ENCODE measurements at places on chromosomes 3 and 15.

- no peak overlapping the region for H3K4me3 ChIP-seq
- no peaks in the 10 kb centered on the region for H3K4me1 ChIP-seq
- H3K27me3 ChIP-seq = peaks cover 52% of the 10 kb centered on the region
- no peaks in the 10 kb centered on the region for H3K36me3 ChIP-seq
These were observed 29.9 kb upstream of the RNU6-1 start for GRCh38 chr15:67869701-67870100.

GRCh38 chr3:169992781-169993180 lies 26.2 kb downstream of the SEC62 start:
- H3K36me3 ChIP-seq = peaks cover 32% of the 10 kb centered on the region
- DNase-seq = no peak
- no peak overlapping the region for H3K27ac ChIP-seq
- no peaks in the 10 kb centered on the region for H3K27me3 ChIP-seq
- no peak overlapping the region for H3K4me3 ChIP-seq
- H3K4me1 ChIP-seq = no peaks in the 10 kb centered on the region

DNA sequence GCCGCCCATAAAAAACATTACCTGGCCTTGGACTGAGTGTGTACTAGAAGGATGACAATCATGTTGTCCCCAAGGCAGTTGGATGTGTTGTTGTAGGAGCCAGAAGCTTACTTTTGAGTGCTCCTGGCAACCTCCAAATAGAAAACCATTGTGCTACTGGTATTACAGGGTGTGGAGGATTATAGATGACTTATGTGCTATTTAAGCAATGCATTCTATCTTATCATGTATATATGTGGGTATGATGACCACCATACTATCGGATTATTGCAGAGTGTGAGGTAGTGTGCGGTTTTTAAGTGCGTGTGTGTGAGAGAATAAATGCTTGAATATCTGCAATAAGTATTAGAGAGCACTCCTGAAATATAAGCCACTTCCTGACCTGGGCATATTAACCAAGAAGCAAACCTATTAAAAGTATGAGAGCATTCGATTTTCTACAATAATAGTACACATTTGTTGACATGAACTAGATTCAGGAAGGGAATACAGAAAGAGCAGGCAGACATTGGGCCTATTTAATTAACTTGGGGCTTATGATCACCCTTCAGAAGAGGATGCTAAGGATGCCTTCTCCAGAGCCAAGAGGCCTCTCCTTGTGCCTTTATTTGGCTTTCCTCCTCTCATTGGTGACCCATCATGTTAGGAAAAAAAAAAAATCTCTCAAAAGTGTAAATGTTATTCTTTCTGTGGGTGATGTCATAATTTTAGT lies 11.7 kb upstream of the MBNL1 start:
- peak overlapping the region; percentile 92 for H3K27ac ChIP-seq
- H3K27me3 ChIP-seq = no peaks in the 10 kb centered on the region
- H3K4me1 ChIP-seq = peaks cover 96% of the 10 kb centered on the region
- DNase-seq = no peak

GRCh38 chr3:55243678-55244077 lies 243.4 kb downstream of the WNT5A start:
- no peaks in the 10 kb centered on the region for H3K36me3 ChIP-seq
- H3K27me3 ChIP-seq = no peaks in the 10 kb centered on the region

- H3K36me3 ChIP-seq = peaks cover 8% of the 10 kb centered on the region
- no peaks in the 10 kb centered on the region for H3K4me1 ChIP-seq
- no peak overlapping the region for H3K27ac ChIP-seq
- no peak overlapping the region for H3K4me3 ChIP-seq
- H3K27me3 ChIP-seq = no peaks in the 10 kb centered on the region
These were observed 37.8 kb downstream of the CFAP100 start for GRCh38 chr3:126432361-126433104.

- H3K4me1 ChIP-seq = no peaks in the 10 kb centered on the region
- H3K36me3 ChIP-seq = no peaks in the 10 kb centered on the region
- H3K27me3 ChIP-seq = no peaks in the 10 kb centered on the region
- no peak for DNase-seq
These were observed 15.7 kb downstream of the KCNMB2 start for GRCh38 chr3:178551916-178552321.

- H3K27ac ChIP-seq = no peak overlapping the region
- H3K27me3 ChIP-seq = peaks cover 52% of the 10 kb centered on the region
- no peak overlapping the region for H3K4me3 ChIP-seq
- no peaks in the 10 kb centered on the region for H3K4me1 ChIP-seq
These were observed 51.0 kb upstream of the ARL8B start for GRCh38 chr3:5071061-5071460.

GRCh38 chr3:194481103-194481502 lies 5.7 kb downstream of the ATP13A3 start:
- peaks cover 32% of the 10 kb centered on the region for H3K4me1 ChIP-seq
- H3K27ac ChIP-seq = no peak overlapping the region
- peaks cover 13% of the 10 kb centered on the region for H3K36me3 ChIP-seq
- no peak for DNase-seq
- no peaks in the 10 kb centered on the region for H3K27me3 ChIP-seq

GRCh38 chr3:171956181-171956683 lies 83.1 kb upstream of the FNDC3B start:
- H3K27me3 ChIP-seq = peaks cover 20% of the 10 kb centered on the region
- H3K4me3 ChIP-seq = no peak overlapping the region
- H3K27ac ChIP-seq = no peak overlapping the region
- no peaks in the 10 kb centered on the region for H3K36me3 ChIP-seq
- no peak for DNase-seq

- peaks cover 81% of the 10 kb centered on the region for H3K36me3 ChIP-seq
- no peak overlapping the region for H3K4me3 ChIP-seq
- H3K27me3 ChIP-seq = no peaks in the 10 kb centered on the region
- H3K27ac ChIP-seq = no peak overlapping the region
- no peak for DNase-seq
These were observed 5.7 kb downstream of the SUCLG2 start for GRCh38 chr3:67648701-67649100.

DNA sequence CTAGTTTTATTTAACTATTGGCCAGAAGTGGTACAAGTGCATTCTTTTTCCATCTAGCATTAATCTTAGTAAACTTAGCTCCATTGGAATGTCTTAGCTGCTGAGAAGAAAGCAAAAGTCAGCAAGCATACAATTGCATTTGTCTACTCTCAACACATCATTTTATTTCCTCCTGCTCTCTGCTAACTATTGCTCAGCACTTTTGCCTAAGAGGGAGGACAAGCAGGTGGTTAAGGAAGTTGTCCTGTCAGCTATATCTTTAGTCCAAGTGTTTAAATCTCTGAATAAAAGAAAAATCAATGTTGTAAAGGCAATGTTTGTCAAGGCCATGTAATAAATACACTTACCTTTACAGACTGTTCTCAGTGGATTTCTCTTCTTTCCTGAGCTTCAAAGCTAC lies 51.0 kb downstream of the FHIT start:
- no peak overlapping the region for H3K4me3 ChIP-seq
- no peak overlapping the region for H3K27ac ChIP-seq
- DNase-seq = no peak
- H3K27me3 ChIP-seq = no peaks in the 10 kb centered on the region

DNA sequence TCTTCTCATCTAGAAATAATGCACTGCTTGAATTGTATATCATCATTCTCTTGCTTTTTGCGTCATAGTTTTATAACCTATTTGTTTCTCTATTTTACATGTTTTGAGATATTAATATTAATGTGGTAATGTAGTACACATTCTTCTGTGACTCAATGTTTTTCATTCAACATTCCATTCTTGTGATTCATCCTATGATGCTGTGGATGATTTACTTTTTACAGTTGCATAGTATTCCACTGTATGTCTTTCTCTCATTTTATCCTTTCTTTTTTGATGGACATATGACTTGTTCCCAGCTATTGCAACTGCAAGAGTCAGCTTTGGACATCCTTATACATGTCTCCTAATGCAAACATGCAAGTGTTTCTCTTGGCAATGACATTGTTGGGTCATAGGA lies 20.6 kb upstream of the VEPH1 start:
- no peaks in the 10 kb centered on the region for H3K36me3 ChIP-seq
- no peak for DNase-seq
- no peak overlapping the region for H3K27ac ChIP-seq
- H3K4me3 ChIP-seq = no peak overlapping the region
- no peaks in the 10 kb centered on the region for H3K4me1 ChIP-seq

DNA sequence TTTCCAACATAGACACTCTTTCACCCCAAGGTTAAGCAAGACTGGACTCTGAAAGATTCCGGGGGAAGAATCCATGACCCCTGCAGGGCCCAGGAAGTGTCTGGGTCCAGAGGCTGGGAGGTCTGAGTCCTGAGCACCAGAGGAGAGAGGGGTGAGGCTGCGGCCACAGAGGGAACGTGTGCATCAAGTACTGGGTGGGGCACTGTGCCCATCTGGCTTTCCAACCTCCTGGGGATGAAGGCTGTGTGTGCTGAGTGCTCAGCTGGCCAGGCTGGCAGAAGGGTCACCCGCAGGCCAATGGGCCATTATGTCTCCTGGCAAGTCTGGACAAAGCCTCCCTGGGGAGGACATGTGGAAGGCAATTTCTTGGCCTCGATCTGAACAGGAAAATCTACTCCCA lies 3.3 kb downstream of the CHRNA3 start:
- no peak overlapping the region for H3K27ac ChIP-seq
- no peak for DNase-seq
- peaks cover 67% of the 10 kb centered on the region for H3K27me3 ChIP-seq
- H3K36me3 ChIP-seq = no peaks in the 10 kb centered on the region
- no peak overlapping the region for H3K4me3 ChIP-seq
- H3K4me1 ChIP-seq = peaks cover 20% of the 10 kb centered on the region

- H3K27ac ChIP-seq = no peak overlapping the region
- H3K4me1 ChIP-seq = no peaks in the 10 kb centered on the region
- no peaks in the 10 kb centered on the region for H3K36me3 ChIP-seq
- no peak overlapping the region for H3K4me3 ChIP-seq
These were observed 229.2 kb upstream of the LRTM1 start for GRCh38 chr3:55156851-55157650.

DNA sequence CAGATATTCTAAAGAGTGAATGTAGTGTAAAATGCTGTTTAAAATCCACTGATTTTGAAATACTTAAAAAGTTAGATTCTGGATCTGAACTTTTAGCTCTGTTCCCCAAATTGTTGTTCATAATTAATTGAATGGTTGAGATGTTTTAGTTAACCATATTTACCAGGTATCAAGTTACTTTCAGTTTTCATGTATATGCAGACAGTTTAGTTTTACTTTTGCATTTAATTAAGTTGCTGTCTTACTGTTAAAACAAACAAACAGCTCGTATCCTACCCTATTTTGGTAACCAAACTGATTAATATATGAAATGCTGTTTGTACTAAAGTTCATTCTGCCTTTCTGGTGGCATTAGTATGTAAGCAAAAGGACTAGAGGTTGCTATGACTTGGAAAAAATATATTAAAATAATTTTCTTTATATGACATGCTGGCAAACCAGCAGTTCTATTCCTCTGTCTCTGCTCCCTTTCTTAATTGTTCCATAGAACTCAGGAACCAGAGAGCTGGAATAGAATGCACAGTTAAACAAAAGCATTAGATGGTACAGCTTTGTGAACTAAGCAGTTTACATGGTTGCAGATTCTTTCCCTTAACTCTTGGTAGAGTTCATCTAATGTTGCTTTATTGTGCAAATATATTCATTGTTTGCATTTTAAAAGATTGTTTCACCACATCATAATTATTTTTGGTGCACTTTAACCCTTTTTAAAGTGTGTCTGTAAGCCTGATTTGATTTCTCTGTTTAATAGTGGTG lies 39.5 kb upstream of the SCAANT1 start:
- H3K27me3 ChIP-seq = no peaks in the 10 kb centered on the region
- H3K4me1 ChIP-seq = peaks cover 44% of the 10 kb centered on the region
- peak overlapping the region; percentile 45 for H3K4me3 ChIP-seq
- H3K36me3 ChIP-seq = peaks cover 39% of the 10 kb centered on the region

DNA sequence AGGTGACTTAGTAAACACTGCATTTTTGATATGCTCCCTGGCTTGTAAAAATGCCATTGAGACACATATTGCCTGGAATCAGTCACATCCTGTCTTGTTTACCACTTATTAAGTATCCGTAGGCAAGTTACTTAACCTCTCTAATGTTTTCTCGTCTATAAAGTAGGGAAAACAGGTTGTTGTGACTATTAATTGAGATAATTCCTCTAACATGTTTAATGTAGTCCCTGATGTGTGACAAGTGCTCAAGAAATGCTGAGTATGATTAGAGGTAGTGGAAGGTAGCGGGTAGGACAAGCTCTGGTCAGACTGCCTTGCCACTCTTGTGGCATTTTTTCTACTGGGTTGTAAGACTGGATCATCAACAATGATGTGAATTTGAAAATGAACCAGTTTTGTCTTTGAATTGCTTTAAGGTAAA lies 54.1 kb downstream of the NFKBIZ start:
- H3K27me3 ChIP-seq = no peaks in the 10 kb centered on the region
- H3K4me3 ChIP-seq = no peak overlapping the region
- no peak for DNase-seq
- no peak overlapping the region for H3K27ac ChIP-seq
- peaks cover 1% of the 10 kb centered on the region for H3K36me3 ChIP-seq

- H3K4me1 ChIP-seq = peaks cover 24% of the 10 kb centered on the region
- peak; percentile 41 for DNase-seq
- peaks cover 31% of the 10 kb centered on the region for H3K27me3 ChIP-seq
- H3K4me3 ChIP-seq = no peak overlapping the region
- no peaks in the 10 kb centered on the region for H3K36me3 ChIP-seq
These were observed 37.6 kb downstream of the ERICH6 start for GRCh38 chr3:150666167-150666566.

DNA sequence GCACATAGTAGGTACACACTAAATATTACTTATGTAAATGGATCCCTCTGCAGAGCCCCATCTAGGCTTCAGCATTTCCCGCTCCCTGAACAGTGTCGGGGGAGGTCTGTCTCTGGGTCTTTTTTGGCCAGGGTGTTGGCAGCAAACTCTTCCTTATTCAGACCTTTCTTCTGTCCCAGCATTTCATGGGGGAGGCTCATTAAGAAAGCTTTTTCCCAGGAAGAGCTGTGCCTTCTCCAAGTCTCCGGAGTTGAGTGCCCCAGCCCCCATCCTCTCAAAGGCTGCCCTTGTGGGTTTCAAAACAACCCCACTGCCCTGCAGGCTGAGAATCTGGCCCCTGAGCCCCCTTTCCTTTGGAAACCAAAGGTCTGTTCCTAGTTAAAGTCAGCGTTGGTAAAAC lies 25.1 kb downstream of the SLC6A11 start:
- no peaks in the 10 kb centered on the region for H3K4me1 ChIP-seq
- peaks cover 13% of the 10 kb centered on the region for H3K27me3 ChIP-seq
- no peaks in the 10 kb centered on the region for H3K36me3 ChIP-seq
- no peak overlapping the region for H3K27ac ChIP-seq
- no peak overlapping the region for H3K4me3 ChIP-seq

DNA sequence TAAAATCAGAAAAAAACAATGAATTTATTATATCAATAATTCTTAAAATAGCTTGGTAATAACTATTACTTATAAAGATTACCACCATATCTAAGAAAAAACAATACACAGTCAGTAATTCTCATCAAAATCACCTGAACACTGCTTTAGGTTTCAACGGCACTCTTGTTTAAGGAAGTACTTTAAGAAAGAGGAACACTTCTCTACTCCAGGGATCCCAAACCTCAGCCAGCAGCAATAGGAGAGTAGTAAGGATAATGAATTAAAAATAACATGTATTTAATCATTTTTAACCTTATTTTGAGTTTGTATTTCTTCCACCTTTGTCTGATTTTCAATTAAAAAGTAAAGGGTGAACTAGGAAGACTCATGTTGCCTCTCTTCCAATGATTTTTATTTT lies 494.0 kb upstream of the NR2F2 start:
- peaks cover 5% of the 10 kb centered on the region for H3K27me3 ChIP-seq
- no peak overlapping the region for H3K27ac ChIP-seq
- peaks cover 35% of the 10 kb centered on the region for H3K4me1 ChIP-seq
- DNase-seq = no peak
- peaks cover 6% of the 10 kb centered on the region for H3K36me3 ChIP-seq

- DNase-seq = peak; percentile 44
- no peak overlapping the region for H3K4me3 ChIP-seq
- peaks cover 7% of the 10 kb centered on the region for H3K27me3 ChIP-seq
- no peaks in the 10 kb centered on the region for H3K36me3 ChIP-seq
- H3K27ac ChIP-seq = no peak overlapping the region
- H3K4me1 ChIP-seq = no peaks in the 10 kb centered on the region
These were observed 47.0 kb upstream of the SELENOK start for GRCh38 chr3:53938645-53939044.
